ENCODE measurements at places on chromosomes 7 and 10. TPM values are rescaled to one million over a fixed set of nuclear protein-coding genes. Genes with fewer than 3 reads are reported as not detected.

FAM171A1 gene
- total RNA-seq: 40.4 TPM

CC2D2B gene
- total RNA-seq: 7.3 TPM

SORCS1 gene
- total RNA-seq: 9.4 TPM

DENND2A gene
- 84.8 TPM for total RNA-seq

ATOH7 gene
- not detected for total RNA-seq

EIF3A gene
- 71.8 TPM for total RNA-seq

HTR5A gene
- not detected for total RNA-seq

DNA sequence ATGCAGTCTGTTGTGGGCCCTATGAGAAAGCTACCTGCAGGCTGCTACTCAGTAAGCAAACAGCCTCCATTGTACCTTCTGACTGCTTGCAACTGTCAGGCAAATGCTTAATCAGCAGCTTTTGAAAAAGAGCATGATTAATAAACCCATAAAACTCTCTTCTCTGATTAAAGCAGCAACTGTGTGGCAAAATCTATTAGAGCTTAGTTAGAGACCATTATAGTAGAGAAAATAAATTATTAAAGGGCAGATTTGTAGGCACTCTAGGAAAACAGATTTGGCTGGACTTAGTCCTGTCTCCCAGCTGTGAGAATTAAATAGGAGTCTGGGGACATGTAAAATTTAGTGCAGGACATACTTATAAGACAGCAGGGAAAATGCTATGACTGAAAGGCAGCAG lies 132.5 kb upstream of the WNT16 start:
- no peak for DNase-seq

- DNase-seq: peak; percentile 32
These were observed 82.7 kb upstream of the C1GALT1 start for GRCh38 chr7:7099584-7100014.

GRCh38 chr7:73487486-73487885 lies 34.6 kb downstream of the BAZ1B start:
- no peak for DNase-seq

DNA sequence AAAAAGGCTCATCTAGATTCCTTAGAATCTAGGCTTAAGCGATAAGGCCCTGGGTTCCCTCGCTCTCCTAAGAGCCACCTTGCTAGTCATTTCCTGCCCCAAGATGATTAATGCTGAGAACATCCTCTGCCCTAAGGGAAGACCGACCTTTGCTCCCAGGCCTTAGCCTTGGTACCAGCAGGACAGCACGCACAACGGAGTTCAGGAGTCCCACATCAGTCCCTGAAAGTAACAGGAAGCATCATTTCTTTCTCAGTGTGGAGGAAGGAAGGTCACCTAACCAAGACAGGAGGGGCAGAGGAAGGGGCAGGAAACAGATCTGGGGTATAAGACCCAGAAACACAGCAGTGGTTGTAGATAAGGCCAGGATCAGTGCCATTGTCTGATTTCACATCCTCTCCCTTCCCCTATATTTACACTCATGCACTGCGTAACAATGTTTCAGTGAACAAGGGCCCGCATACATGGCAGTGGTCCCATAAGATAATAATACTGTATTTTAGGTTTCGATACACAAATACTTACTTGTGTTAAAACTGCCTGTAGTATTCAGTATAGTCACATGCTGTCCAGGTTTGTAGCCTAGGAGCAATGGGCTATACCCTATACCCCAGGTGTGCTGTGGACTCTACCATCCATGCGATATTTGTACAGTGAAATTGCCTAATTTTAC lies 8.1 kb upstream of the FAM107B start:
- no peak for DNase-seq

DNA sequence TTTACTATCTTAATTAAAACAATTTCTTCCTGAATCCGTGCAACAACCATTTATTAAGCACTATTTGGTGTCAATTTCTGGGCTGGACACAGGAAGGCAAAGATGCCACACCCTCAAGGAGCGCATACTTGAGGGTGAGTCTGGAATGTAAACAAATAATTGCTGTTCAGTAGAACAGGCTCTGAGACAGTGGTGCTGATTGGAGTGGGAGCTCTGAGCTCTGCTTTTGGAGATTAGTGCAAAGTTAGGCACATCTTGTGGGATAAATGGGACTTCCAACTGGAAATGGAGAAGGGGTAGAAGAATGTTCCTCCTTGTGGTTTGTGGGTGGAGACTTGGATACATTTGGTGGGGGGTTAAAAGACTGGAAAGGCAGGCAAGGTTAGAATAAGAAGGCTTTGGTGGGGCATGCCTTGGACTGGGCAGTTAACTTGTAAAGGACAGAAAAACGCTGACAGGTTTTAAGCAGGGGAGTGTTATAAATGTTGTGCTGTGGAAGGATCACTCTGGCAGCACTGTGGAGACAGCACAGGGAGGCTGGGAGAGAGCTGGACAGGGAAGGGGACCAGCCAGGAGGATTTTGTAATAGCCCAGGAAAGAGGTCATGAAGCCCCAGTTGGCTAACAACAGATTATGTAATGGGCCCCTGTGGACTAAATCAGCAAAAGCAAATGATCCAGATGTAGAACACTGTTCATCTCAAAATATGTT lies 80.7 kb downstream of the ZNF365 start:
- peak; percentile 66 for DNase-seq

- no peak for DNase-seq
These were observed 566 bp downstream of the ZNF789 start for GRCh38 chr7:99473315-99473596.

DNA sequence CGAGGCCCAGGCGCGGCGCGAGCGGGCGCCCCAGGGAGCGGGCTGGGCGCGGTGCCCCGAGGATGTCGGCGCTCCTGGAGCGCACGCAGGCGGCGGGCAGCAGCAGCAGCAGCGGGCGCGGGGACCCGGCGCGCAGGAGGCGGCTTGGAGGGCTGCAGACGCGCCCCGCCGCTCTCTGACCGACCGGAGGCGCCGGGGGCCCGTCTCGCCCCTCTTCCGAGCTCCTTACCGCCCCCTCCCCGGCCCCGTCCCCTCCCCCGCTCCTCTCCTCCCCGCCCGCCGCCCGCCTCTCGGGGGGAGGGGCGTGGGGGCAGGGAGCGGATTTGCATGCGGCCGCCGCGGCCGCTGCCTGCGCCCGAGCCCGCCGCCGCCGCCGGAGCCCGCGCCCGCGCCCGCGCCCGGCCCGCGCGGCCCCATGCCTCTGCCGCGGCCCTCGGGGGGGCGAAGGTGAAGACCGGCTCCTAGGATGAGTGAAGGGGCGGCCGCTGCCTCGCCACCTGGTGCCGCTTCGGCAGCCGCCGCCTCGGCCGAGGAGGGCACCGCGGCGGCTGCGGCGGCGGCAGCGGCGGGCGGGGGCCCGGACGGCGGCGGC lies at the start of gene NRG3:
Gene NRG3 (plus strand): TSS at position 320 of the 592 bp plus-strand sequence.
- no peak for DNase-seq

DNA sequence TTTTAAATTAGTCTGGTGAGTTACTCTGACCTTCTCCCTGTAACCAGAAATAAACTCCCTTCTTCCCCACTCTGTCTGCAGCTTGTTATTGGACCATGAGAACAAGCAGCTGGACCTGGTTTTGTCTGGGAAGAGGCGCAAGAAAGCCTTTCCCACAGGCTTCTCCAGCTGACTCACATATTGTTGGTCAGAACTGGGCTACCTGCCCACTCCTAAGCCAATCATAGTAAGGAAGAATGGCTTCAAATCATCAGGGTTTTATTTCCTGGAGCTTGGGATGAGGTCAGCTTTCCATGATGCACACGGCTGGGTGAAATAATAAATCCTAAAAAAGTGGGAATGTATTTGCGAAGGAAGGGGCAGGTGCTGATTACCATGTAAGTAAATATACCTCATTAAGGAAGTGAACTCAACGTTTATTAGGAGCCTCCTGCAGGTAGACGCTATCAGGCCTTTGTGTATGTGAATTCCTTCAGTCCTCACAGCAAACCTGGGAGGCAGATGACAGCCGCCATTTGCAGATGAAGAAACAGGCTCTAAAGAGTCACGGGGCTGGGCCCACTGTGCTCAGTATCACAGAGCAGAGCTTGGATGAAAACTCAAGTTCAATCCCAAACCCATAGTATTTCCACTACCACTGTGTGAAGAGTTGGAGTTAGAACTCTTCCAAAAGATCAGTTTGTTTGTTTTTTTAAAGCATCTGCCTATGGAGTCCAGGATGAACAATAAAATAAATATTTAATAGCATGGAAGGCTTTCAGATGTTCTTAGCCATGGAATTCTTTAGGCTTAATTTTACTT lies 32.8 kb downstream of the IL15RA start:
- peak; percentile 91 for DNase-seq
